ENCODE measurements at places on chromosomes 12 and 14.

- no peak for DNase-seq
Observed at GRCh38 chr12:6849976-6850560, 1.0 kb downstream of the CDCA3 start.

DNA sequence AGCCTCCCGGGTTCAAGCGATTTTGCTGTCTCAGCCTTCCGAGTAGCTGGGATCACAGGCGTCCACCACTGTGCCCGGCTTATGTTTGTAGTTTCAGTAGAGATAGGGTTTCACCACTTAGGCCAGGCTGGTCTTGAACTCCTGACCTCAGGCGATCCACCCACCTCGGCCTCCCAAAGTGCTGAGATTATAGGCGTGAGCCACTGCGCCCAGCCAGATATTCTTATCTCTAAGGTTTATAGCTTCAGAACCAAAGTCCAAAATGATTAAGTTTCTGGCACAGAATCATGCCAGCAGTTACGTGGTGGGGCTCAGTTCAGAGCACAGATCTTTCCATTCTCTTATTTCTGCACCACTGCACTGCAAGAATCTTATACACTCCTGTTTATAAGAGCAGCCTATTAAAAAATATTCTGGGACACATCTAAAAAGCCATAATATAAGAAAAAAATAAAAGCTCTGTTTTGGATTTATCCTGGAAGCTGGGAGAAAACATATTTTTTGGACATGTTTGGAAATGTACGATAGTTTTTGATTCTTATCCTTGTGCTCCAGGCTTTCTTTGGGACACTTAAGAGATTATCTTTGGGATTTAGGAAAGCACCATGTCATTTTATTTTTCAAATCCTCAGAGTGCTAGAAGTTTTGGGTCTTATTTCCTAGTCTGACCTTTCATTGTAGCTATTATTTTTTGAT, 129.6 kb downstream of the LMNTD1 start:
- no peak for DNase-seq

DNA sequence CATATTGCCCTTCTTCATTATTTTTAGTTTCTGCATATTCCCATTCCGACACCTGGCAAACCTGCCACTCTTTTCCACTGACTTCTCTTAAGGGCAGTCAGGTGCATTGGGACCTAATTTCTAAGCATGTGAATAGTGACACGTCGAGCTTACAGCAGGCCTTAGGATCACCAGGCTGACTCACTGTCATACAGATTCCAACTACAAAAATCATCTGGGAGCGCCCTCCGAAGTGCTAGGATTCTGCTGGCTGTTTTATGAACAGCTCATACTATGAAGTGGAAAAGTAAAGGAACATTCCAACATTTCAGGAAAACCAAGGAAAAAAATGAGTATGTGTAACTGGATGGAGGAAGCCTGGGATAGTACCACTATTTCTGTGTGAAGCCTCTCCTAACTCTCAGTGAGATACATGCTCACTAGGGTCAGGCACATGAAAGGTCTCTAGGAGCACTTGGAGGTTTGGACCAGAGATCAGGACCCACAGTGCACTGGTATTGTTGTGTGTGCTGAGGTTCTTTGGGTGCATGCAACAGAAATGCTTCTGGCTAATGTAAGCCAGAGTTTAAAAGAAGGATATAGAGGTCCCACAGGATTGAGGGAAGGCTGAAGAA, 257.4 kb downstream of the ZFP36L1 start:
- DNase-seq: no peak

- no peak for DNase-seq
Observed at GRCh38 chr12:38956337-38956736, 50.9 kb upstream of the CPNE8 start.

DNA sequence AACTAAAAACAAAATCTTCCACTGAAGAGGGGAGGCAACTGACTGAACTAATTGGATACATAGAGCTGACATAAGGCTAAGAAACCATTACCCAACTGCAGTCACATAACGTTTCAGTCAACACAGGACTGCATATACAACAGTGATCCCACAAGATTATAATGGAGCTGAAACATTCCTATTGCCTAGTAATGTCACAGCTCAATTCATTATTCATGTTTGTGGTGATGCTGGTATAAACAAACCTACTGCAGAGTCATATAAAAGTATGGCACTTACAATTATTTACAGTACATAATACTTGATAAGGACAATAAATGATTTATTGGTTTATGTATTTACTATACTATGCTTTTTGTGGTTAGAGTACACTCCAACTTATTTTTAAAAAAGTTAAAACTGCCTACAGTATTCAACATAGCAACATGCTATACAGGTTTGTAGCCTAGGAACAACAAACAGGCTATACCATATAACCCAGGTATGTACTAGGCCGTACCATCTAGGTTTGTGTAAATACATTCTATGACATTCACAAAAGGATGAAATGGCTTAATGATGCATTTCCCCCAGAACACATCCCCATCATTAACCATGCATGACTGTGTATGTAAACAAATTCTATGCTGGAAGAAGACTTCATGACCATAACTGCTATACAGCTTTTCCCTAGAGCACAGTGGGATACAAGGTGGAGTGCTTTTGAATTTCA, 4.3 kb downstream of the NAP1L1 start:
- no peak for DNase-seq

All from NCI-H460 (cell line).